Activated naive CD4-positive, alpha-beta T cell treated with anti-CD3 and anti-CD28 coated beads, Interleukin-2, amount 10 ng/mL, durations not matched to agents 7 days and 5 days (primary cell): ENCODE measurements at places on chromosomes 7 and 10.

DNA sequence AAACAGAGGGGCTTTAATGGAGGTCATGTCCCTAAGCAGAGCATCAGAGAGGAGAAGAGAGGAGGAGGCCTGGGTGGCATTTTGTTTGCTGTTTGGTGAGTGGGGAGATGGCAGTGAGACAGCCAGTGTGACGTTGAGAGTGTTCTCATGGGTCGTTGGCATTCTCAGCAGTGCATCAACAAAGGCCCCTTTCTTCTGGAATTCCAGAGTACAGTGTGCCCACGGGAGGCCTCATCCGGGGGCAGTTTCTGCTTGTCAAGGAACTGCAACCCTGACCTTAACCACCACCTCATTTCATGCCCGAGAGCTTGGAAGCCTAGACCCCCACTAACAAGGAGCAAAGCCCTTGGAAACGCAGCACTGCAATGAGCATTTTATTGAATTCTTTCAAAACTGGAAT is 92.9 kb downstream of the CELF2 start:
- H3K4me3 ChIP-seq, result no peak overlapping the region
- DNase-seq, result no peak
- peaks cover 8% of the 10 kb centered on the region for H3K27me3 ChIP-seq
- peaks cover 30% of the 10 kb centered on the region for H3K4me1 ChIP-seq

DNA sequence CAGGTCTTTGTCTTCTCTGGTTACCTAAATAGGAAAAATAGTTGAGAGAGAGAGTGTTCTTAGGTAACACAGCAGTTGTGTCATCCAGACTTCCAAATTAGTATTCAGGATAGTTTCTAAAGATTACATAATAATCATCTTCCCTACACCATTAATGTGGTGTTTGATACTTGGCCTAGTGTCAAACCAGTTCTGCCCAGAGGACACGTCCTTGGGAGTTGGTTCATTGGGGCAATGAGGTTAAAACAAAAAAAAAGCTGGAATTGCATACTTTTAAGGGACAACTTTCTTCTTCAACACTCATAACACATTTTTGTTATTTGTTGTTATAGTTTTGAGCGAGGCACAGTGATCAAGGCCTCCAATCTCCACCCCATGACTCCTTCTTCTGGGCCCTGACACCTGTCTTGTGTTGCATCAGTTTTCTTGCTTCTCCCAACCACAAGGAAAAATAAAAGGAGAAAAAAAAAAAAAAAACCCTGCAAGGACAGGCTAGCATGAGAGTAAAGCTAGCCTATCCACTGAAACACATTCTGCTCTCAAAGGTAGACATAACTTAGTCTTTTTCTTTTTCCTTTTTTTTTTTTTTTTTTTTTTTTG is 28.8 kb downstream of the STN1 start:
- H3K4me3 ChIP-seq, result no peak overlapping the region
- peaks cover 38% of the 10 kb centered on the region for H3K4me1 ChIP-seq
- peaks cover 69% of the 10 kb centered on the region for H3K36me3 ChIP-seq
- no peaks in the 10 kb centered on the region for H3K27me3 ChIP-seq

- H3K27ac ChIP-seq, result no peak overlapping the region
- no peak overlapping the region for H3K4me3 ChIP-seq
- H3K36me3 ChIP-seq, result no peaks in the 10 kb centered on the region
- DNase-seq, result no peak
Measured at GRCh38 chr10:86087716-86088115, 278.9 kb downstream of the GRID1 start.

DNA sequence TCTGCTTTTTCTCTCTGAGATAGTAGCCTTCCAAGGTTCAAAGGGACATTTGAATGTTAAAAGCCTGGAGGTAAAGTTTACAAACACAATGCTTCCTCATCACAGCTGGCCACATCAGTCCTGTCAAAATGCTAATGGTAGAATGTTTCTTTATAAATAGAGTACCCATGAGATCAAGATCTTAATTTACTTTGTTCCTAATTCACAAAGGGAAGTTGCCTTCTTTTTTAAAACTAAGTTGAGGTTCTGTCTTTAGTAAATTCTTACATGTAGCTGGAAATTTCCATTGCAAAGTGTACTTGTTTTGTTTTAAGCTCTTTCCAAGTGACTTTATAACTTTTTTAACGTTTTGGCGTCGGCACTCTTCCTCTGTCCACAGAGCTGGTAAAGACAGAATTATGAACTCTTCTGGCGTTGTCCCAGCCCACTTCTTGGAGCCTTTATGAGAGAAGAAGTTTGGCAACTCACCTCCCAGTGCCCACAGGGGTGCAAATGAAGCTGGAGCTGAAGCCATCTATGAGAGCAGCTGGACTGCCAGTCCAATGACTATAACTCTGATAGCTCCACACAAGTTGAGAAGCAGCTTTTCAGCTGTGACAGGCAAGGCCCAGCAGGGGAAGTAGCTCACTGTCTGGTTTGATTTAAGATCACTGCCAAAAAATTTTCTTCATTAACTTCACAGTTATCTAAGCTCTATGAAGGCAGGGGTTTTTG is 23.3 kb downstream of the FZD1 start:
- no peaks in the 10 kb centered on the region for H3K36me3 ChIP-seq
- peaks cover 4% of the 10 kb centered on the region for H3K27me3 ChIP-seq
